ENCODE measurements at places on chromosomes 7 and 10.

DNA sequence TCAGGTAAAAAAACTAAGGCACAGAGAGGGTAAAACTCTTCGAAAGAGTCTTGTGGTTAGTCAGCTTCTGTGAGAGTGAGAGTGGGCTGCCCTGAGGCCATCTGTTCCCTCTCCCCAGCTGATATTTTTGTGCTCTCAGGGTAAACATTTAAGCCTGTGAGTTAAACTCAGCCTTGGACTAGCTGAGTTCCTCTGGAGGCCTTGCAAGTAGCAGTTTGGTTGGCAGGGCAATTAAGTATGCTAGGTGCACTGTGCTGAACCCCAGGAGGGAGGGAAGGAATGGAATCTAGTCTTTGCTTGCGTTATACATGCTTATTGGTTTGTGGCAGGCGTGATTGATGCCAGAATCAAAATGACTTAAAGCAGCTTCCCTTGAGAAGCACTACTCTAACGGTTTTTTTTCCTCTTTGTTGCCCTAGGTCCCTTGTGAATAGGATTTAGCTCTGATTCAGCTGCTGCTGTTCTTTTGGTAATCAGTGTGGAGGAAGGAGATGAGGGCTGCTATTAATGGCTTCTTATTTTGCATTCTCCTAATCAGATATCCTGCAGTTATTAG lies 140.2 kb downstream of the AUTS2 start:
- peak; percentile 48 for DNase-seq

- DNase-seq = no peak
These were observed 21.2 kb downstream of the PRKCQ start for GRCh38 chr10:6558759-6559461.

DNA sequence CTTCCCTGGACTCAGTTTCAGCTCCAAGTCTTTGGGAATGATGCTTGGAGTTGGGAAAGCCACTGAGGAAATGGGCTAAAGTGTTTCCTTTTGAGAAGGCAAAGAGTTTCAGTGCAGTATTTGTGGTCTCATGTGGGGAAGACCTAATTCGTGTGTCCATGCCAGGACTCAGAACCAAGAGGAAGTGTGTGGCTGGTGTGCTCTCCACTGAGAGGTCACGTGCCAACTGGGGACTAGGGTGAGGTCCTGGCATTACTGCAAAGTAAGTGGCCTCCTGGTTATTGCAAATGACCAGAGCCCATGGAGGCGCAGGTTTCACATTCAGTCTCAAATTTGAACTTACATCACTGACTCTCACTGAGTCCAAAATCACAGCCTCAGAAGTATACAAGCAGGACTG lies 48.6 kb upstream of the ITPRID1 start:
- no peak for DNase-seq

- DNase-seq = no peak
These were observed 10.9 kb upstream of the NFE2L3 start for GRCh38 chr7:26141077-26141476.

GRCh38 chr7:98211676-98212531 lies 665 bp downstream of the BHLHA15 start:
- DNase-seq = no peak

DNA sequence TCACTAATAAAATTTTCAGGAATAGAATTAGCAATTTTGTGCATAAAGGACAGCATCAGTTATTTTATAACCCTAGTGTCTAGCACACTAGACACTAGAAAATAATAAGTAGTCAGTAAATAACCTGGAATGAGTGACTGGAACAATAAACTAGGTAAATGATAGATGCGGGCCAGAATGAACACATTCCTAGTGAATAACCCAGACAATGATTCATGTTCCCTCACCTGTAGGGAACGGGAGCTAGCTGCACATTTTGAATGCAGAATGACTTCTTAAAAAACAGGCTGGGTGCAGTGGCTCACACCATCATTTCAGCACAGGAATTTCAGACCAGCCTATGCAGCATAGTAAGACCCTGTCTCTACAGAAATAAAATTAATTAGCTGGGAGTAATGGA lies 3.2 kb upstream of the ATOH7 start:
- DNase-seq = no peak

DNA sequence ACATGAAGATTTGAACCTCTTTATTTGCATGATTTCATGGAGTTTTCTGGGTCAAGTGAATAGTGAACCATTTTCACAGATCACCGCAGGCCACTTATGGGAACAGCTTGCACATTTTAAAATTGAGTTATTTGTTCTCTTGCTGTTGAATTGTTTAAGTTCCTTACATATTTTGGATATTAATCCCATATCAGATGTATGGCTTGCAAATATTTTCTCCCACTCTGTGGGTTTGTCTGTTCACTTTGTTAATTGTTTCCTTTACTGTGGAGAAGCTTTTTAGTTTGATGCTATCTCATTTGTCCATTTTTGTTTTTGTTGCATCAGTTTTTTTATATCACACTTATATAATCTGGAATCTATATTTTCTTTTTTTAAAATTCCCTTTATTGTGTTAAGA lies 14.1 kb upstream of the ZC3HAV1L start:
- peak; percentile 40 for DNase-seq

DNA sequence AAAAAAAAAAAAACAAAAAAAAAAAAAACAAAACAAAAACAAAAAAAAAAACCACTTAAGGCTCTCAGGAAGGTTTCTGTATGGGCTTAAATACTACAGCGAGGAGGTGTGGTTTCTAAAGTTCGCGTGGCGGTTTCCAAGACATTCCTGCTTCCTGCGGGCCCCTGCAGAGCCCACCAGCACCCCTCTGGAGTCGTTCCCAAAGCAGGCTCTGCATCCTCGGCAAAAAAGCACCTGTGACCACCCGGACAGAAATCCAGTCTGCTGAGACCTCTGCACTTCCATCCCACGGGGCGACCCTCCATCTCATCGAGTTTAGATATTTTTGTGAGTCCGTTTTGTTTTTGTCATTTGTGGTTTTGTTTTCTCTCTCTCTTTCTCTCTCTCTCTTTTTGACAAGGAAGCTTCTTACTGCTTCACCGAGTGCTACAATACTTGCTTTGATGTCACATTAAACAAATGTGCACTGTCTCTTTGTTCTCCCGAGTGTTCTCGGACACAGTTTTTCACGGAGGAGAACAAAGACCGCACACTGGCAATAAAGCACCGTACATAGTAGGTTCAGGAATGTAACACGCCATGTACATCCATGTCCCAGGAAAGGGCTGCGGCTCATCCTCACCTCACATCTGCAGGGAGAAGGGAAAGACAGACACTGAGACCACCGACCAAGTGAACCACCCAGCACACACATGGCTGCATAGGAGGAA lies 21.5 kb downstream of the PDGFA start:
- no peak for DNase-seq

DNA sequence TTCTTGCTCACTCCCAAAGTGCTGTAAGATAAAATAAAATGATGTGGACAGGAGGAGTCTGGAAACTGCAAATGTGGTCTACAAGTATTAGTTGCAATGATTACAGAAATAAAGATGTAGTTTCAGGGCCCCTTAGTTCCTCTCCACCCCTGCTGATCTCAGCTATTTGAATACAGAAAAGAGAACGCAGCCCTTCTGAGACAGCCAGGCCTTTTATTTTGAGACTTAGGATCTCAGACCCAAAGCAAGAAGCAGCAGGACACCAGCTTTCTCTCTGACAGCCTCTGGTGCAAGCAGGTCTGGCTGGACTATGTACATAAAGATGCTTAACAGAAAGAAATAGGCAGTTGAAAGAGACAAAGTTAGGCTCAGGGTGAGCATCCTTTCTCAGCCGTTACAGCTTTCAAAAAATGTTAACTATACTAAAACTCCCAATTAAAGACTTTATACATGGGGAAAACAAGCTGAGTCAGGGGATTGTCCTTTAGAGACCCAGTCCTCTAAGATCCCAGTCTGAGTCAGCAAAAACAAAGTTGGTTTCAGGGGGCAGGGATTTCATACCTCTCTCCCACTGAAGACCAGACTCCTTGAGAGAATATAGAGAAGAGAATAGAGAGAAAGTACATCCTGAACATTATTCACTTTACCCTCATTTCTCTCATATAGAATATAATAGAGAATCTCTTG lies 220.4 kb downstream of the TMEM178B start:
- DNase-seq = no peak

GRCh38 chr7:464454-465401 lies 54.9 kb downstream of the PDGFA start:
- peak; percentile 38 for DNase-seq

DNA sequence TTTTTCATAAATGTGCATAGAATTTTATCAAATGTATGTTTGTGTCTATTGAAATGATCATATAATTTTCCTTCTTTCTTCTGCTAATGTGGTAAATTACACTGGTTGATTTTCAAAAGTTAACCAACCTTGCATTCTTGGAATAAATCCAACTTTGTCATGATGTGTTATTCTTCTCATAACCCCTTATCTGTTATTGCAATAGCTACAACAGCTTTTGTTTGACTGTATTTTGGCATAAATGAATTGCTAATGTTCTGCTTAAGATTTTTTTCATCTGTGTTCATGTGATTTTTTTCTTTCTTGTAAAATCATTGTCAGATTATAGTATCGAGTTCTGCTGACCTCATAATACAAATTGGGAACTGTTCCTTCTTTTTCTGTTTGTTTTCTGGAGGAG lies 17.6 kb downstream of the CDH23 start:
- DNase-seq = no peak

GRCh38 chr7:150863946-150864345 lies 11.6 kb downstream of the AOC1 start:
- no peak for DNase-seq

DNA sequence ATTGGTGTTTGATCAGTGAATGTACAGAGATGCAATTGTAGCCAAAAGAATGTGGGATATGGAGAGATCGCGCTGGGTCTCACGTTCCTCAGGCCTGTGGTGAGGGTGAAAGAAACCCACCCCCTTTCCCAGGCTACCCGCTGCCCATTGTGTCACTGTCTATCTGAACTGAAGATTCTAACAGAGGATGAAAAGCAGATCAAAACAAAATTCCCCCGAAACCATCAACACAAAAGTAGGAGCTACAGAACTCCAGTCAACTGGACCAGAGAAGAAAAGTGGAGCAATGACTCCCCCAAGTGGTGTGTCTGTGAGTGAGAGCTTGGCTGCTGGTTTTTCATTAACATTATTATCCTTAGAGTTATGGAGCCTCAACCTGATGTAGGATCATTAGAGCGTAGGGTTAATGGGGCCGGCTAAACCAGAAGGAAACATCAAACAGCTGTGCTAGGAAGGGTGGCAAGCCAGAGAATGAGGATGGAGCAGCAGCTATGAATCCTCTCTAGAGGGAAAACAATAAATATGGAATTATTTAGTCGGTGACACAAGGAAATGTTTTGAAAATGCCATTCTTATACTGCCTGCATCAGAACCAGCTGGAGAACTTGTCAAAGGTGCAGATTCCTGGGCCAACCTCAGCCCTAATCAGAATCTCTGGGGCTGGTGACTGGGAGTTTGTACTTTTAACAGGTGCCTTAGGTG lies 38.3 kb downstream of the AKR1B1 start:
- DNase-seq = peak; percentile 56

GRCh38 chr7:8128449-8129317 lies 133.3 kb downstream of the ICA1 start:
- DNase-seq = no peak

Measured in fibroblast of skin of back (primary cell).